ENCODE measurements at places on chromosomes 5 and 9.

DNA sequence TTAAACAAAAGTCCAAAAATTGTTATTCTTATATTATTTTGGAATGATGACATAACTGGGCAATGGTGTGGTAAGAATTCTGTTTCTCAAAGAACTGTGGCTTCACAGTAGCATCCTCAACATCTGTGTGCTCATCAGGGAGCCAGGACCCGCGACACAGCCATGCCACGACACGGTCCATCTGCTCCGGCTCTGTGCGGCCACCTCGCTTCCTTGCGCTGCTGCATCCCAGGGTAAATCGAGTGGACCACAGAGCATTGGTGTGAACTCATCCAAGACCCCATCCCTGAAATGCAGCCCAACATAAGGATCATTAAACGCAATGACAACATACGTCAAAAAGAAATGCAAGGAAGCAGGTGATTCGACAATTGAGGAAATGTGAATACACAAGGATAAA is 15.3 kb downstream of the WHRN start:
- DNase-seq: no peak

DNA sequence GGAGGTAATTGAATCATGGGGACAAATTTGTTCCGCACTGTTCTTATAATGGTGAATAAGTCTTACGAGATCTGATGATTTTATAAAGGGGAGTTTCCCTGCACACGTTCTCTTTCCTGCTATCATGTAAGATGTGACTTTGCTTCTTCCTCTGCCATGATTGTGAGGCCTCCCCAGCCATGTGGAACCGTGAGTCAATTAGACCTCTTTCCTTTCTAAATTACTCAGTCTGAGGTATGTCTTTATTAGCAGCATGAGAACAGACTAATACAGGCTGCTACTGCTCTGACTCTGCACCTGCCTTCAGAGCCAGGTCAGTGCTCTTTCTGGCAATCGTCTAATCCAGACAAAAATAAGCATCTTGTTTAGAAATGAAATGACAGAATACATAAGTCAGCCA is 479.2 kb upstream of the TUSC1 start:
- no peak for DNase-seq

DNA sequence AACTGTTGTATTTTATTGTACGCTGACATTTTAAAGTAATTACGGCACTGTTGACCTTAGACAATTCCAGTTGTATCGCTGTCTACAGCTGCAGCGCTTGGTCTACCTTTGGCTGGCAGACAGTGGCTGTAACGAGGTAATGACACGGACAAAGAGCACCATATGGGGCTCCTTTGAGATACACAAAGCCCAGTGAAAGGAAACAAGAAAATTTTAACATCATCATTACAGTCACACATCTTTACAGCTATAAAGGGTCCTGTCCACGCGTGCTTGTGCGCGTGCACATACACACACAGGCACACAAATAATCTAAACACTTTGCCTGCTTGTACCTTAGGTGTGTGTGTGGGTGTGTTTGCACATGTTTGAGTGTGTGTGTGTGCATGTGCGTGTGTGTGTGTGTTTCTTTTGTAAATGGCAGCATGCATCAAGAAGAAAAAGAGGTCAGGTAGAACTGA is 946.0 kb downstream of the NR2F1-AS1 start:
- DNase-seq: no peak

- peak; percentile 22 for DNase-seq
Measured at GRCh38 chr9:97502984-97503861, 1.8 kb downstream of the TMOD1 start.

DNA sequence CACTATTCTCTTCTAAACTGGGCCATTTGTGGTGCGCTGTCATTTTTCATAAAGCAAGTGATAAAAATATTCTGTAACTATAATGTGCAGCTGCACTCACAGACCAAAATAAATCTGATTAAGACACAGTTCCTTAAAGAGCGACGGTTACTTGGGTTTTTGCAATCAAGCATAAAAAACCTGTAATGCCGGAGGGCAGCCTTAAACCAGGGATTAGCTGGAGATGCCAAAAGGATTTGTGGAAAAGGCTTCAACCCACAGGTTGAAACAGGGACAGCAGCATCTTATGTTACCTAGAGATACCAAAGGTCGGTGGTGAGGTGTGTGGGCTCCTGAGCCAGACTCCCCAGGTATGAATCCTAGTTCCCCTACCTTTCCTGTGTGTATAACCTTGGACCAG is 49.3 kb downstream of the CTNND2 start:
- no peak for DNase-seq

DNA sequence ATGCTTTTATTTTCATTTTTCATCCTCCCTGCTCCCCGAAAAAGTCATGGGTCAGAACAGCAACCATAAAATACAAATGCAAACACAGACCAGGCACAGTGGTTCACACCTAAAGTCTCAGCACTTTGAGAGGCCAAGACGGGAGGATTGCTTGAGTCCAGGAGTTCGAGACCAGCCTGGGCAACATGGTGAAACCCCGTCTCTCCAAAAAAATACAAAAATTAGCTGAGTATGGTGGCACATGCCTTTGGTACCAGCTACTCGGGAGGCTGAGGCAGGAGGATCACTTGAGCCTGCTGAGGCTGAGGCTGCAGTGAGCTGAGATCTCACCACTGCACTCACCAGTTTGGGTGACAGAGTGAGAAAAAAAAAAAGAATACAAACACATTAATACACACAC is 60.3 kb downstream of the ARHGEF37 start:
- no peak for DNase-seq

DNA sequence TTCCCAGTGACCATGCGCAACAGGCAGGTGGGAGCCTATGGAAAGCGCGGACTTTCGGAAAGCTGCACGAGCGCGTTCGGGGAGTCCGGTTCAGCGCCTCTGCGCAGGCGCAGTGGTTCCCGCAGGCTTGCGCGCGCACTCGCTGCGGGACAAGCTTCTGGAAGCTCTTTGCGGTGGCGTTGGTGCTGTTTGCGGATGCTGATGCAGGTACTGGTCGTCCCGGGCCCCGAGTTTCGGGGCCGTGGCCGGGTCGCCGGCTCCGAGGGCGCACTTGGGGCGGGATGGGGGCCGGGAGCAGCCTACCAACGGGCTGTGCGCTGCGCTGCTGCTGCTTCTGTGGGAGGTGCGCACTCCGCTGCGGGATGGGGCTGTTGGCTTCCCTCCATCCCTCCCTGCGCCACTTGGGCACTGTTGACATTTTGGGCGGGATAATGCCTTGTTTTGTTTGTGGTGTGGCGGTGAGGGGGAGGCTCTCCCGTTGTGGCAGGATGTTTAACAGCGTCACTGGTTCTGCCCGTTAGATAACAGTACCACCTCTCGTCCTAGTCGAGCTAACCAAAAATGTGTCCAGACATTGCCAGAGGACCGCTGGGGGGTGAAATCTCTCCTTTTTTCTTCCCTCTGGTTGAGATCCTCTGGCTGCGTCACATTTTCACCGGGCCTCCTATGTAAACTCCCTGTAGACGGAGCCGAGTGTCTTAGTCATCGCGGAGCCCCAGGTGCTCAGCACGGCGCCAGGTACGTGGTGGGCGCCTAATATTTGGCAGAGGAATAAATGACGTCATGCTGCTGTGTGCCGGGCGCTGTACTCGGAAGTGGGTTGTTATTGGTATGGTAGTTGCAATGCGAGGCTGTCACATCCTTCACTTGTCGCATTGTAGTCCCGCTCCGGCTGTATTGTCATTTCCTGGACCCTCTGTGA is at the start of gene ZNF483:
ZNF483 (plus strand) TSS at position 124 of the 922 bp plus-strand sequence. CDS start 2,217 bp downstream, outside the sequence.
- DNase-seq: peak; percentile 84

GRCh38 chr5:126437721-126438120 is 14.5 kb downstream of the GRAMD2B start:
- DNase-seq: no peak

GRCh38 chr9:35051069-35051967 is 21.1 kb downstream of the VCP start:
- DNase-seq: peak; percentile 75

DNA sequence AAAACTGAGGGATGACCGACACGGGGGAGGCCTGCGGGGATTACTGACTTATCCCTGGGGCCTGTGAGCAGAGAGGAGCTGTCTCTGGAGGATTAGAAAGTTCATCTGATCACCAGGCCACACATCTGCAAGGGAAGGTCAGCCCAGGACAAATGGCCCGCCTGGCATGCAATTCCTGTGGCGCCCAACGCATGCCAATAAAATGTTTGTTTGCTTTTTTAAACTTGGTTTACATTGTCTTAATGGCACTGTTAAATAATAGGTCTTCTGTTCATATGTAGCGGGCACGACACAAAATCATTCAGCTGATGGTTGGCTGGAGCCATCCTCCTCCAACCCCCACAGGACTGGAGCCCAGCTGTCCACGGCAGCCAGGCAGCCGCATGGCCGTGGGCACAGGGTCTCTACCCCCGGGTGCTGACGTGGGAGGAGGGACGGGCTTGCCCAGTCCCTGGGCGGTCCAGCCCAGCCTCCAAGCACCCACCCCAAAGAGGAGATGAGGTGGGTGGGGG is 41.0 kb upstream of the SLC12A7 start:
- no peak for DNase-seq

DNA sequence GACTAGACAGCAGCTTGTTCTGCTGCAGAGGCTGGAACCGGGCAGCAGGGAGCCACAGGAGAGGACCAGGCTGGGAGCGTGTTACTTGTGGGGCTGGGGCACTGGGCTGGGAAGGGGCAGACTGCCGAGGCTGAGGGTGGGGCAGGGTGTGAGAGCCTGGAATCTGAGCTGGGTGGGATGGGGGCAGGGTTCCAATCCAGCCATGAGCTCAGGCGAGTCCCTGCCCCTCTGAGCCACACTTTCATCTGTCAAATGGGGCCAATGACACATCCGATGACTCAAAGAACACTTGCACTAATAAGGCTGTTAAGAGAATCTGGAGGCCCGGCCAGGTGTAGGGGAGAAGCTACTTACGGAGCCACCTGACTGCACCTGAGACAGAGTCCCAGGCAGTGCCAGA is 18.7 kb upstream of the WDR38 start:
- no peak for DNase-seq

DNA sequence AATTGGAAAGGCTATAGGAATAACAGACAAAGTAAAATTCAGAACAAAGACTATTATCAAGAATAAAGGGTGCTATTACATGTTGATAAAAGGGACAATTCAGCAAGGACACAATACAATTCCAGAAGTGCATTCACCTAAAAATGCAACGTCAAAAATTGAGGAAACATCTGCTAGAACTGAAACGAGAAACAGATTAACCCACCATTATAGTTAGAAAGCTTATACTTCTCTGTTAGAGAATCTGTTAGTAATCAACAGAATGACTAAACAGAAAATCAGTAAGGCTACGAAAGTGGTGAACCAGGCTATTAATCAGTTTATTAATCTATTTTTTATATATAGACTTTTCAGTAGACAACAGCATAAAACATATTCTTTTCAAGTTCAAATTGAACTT is 14.8 kb downstream of the FCN1 start:
- DNase-seq: peak; percentile 14

DNA sequence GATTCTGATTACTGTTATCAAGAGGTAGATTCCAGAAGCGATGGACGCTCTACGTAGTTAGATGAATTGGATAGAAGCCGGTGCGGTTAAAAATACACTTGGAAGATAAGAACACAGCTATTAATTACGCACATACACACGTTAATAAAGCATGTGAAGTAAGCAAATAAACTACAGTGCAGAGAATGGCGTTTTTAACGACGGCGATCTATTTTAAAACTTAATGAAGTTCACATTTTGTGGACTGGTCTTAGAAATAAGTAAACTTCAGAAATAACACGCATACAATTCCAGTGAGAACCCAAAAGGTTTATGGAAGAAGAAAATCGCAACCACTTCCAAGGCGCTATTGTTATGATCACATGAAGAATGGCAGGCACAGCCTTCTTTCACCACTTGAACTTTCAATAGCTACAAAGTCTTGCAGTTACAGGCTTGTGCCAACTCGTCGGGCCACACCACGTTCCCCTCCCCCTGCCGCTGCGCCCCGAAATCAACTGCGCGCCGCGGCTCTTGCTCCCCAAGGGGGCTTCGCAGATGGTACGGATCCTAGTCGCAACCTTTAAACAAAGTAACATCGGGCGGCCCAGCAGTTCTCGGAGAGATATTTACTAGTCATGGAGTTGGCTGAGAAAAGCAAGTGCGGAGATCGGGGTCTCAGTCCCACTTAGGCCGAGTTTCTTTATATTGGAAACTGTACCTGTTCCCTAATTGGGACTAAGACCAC is 866 bp upstream of the SEMA6A start:
- DNase-seq: peak; percentile 36

DNA sequence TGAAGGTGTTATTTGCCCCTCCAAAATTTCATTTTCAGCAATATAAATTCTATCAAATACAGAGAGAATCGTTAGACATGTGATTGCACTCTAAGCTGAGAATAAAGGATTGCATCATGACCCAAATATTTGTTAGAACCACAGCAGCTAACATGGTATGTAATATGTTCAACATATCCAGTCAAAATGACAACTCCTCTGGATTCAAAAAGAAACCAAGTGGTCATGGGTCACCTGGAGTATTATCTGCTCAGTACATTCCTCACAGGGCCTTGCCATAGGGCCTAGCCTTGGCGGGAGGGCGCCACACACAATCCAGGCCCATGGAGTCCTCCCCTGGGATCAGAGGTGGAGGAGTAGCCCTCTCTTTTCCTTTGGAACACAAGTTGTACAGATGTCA is 179.2 kb downstream of the HSD17B3 start:
- no peak for DNase-seq

DNA sequence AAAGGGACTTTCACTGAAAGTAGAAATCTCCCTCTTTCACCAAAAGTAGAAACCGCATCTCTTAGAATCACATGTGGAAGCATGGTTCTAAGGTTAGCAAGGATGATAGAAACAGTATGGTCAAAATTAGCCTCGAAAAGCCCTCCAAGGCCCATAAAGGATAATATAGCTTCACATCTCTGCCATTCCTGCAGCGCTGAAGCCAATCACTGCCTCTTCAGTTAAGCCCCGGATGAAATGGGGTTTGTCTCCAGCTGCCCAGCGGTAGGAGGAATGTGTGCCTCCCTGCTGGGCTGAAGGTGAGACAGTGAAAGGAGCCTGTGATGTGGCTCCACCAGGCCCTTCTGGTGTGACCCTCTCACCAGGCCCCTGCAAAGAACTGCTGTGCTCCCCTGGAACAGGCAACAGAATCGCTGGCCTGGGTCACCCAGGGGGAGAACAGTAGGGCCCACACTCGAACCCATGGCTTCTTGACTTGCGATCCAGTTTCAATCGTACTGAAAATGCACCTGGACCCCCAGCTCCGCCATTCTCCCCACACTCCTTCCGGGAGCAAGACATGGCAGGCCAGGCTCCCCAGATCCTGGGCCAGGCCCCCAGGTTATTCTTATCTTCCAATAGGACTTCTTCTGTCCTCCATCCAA is 47.2 kb downstream of the CAMK2A start:
- DNase-seq: no peak

GRCh38 chr9:88537761-88538091 is 2.7 kb downstream of the NXNL2 start:
- DNase-seq: peak; percentile 33

DNA sequence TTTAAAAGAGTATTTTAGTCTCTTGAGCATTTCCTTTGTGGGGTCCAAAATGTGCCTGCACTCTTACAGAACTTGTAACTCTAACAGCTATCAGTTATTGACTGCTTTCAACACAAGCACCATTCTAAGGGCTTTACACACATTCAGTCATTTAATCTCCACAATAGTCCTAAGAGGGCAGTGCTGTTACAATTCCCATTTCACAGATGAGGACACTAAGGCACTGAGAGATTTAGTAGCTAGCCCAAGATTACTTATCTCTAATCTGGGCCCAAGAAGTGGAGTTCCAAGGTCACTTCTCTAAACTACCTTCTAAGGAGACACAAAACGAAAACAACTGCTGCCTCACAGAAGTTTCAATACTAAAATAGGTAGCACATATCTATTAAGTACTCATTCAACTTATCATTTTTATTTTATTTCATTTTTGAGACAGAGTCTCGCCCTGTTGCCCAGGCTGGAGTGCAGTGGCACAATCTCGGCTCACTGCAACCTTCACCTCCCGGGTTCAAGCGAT is 275.2 kb downstream of the CWC27 start:
- no peak for DNase-seq

GRCh38 chr9:127154390-127155191 is 32.2 kb upstream of the ANGPTL2 start:
- DNase-seq: peak; percentile 65
